ENCODE measurements at places on chromosomes 3 and 15.

DNA sequence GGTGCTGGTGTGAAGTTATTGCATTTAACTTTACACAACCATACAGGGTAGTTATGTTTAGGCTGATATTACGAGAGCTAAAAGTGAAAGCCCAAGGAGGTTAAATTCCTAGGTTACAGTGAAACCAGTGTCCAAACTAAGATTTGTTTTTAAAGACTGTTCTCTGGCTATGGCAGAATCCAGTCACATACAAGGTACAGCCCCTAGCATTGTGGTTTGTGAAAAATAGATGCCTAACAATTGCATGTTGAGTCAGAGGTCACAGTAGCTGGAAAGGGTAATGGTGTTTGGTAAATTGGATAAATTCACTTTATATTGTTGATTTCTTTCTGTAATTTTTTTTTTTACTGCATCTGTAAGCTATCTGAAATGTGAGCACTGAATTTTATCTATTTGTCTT is 614.6 kb upstream of the TBL1XR1 start:
- no peak for DNase-seq

GRCh38 chr3:9040996-9041395 is 77.7 kb upstream of the RAD18 start:
- no peak for DNase-seq

- DNase-seq = no peak
Measured at GRCh38 chr15:64925335-64926330, 13.9 kb downstream of the ANKDD1A start.

DNA sequence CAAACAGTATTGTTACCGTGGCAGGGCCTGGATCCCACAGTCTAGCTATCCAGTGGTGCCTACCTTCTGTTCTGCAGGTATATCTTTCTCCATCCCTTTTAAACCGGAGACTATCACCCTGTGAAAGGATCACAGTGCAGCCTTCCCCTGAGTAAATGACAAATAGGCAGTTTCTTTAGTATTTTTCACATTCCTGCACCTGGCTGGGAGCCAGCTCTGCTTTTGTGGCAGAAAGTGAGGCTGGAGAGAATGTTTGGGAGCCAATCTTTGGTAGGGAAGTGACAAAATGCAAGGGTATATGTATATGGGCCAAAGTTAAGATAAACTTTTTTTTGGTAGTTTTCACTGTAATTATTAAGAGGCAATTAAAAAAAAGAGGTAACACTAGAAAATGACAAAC is 54.8 kb downstream of the ARHGEF26 start:
- DNase-seq = no peak

DNA sequence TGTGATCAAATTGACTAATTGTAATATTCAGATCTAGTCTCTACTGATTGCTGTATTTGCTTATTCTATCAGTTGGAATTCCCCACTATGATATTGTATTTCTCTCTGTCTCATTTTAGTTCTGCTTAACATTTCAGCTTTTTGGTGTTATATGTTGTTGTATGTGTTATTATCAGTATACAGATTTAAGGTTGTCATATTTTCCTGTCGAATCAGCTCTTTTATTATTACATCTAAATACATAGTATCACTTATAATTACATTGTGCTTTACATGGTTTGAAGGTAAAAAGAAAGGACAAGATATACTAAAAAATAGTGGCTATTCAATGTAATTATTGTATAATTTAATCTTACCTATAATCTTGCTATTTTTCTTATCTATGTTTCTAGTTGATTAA is 207.3 kb downstream of the LRTM1 start:
- DNase-seq = no peak

Data from erythroblast (primary cell).